DMS153 (cell line): ENCODE measurements at places on chromosomes 7 and 10.

GRCh38 chr10:89845541-89846280 is 144.3 kb downstream of the KIF20B start:
- DNase-seq, result no peak

DNA sequence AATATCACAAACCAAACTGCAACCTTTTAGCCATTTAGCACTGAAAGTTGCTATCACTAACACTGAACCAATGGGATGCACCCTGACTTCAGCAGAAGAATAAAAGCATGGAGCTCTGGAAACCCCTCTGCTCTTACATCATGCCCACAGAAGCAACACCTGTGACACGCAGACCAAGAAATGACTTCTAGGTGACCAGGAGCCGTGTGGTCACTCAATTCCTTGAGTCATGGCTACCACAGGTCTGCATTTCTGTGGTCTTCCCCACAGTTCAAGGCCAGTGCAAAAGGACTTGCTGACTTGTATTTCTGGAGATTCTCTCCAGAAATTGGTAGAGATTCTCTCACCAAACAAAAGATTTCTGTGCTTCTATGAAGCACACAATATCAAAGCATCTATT is 38.3 kb downstream of the NRCAM start:
- no peak for DNase-seq

GRCh38 chr7:47757921-47758411 is 176.1 kb upstream of the TNS3 start:
- DNase-seq, result no peak

DNA sequence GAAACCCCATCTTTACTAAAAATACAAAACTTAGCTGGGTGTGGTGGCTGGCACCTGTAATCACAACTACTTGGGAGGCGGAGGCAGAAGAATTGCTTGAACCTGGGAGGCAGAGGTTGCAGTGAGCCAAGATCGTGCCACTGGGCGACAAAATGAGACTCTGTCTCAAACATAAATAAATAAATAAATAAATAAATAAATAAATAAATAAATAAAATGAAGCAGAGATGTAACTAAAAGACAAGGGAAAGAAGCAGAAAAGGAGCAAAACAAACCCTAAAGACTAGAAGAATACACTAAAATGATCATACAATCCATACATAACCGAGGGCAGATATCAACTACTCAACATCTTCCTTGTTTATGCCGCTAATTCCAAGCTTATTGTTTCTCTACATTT is 209.8 kb downstream of the TYW1 start:
- DNase-seq, result no peak

DNA sequence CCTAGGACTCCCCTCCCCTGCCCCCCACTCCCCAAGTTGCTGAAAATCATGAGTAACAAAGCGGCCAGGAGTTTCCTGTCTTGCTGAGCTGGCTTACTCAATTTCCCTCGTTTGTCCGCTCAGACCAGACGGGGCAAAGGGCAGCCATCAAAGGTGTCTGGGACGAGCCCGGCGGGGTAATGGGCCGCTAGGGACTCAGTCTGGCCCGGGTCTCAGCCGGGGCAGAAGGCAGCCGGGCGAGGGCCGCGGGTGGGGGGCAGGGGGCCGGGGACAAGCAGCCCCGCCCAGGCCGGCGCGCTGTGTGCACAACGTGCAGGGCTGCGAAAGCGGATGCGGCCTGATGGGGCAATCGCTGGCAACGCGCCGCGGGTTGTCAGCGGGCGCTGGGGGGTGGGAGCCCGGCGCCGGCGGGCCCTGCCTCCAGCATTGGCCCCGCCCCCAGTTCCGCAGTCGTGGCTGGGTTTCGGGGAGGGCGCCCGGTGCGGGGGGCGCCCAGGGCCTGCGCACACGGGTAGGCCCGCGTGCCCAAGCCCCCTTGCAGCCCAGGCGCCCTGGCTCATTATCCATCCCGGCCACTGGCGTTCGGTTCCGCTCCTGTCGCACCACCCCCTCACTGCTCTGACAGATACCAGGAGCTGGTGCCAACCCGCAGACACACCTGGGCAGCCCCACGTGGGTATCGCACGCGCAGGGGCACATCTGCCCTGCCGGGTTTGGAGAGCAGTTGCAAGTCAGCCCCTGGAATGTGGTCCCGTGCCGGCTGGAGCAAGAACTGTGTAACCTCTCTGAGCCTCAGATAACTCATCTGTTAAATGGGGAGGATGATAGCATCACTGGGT is 35.1 kb downstream of the DNAJB12 start:
- peak; percentile 49 for DNase-seq

GRCh38 chr7:85226361-85227085 is 39.7 kb upstream of the SEMA3D start:
- no peak for DNase-seq

- DNase-seq, result no peak
These were observed 62.6 kb downstream of the CCNY start for GRCh38 chr10:35398908-35399307.

GRCh38 chr7:105452085-105452484 is 63.4 kb upstream of the SRPK2 start:
- DNase-seq, result no peak

- no peak for DNase-seq
These were observed 148.1 kb upstream of the PCBD1 start for GRCh38 chr10:71036297-71036966.

DNA sequence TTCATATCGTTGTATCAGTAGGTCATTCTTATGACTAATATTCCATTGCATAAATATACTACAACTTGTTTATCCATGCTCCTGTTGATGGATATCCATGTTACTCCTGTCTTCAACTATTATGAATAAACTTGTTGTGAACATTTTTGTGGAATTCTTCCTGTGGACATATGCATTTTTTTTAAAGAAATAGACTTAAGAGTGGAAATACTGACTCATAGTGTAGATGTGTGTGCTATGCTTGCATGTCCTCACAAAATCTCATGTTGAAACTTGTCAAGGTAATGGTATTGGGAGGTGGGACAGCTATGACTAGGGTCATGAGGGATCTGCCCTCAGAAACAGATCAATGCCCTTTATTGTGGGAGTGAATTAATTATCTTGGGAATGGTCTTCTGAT is 240.5 kb upstream of the PRSS58 start:
- DNase-seq, result no peak

- no peak for DNase-seq
These were observed 660.5 kb downstream of the NRG3 start for GRCh38 chr10:82535457-82535856.

DNA sequence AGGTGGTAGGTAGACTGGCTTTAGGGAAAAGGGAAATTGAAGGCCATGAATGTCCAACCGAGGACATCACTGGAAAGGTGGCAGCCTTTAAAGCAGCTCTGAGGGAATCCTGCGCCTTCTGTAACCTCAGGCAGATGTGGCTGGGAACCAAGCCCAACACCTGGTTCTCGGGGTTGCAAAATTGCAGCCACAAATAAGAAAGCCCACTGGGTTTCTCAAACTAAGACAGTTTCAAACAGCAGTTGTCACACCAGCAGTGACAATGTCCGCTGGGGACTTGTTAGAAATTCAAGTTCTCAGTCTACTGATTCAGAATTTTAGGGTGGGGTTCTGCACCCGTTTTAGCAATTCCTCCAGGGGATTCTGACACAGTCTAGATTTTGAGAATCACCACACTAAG is 42.7 kb upstream of the STEAP1B start:
- no peak for DNase-seq

GRCh38 chr7:117718116-117718835 is 155.0 kb downstream of the CTTNBP2 start:
- DNase-seq, result no peak

GRCh38 chr7:47374538-47374937 is 207.4 kb downstream of the TNS3 start:
- no peak for DNase-seq

DNA sequence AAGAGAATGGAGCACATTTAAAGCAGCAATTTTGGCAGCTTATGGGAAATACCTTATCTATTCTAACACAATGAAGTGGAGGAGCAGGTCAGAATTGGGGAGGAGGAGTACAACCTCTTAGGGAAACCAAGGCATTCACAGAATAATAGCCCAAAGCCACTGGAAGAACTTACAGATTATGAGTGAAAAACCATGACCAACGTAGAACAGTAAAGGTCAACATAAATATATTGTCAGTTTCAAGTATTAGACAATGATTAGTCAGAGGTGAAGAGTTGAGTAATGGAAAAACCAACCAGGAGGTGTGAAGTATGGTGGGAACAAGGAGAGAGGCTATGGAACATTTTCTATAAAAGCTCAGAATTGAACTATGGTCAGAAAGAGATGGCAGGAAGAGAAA is 304.3 kb upstream of the SP4 start:
- no peak for DNase-seq

DNA sequence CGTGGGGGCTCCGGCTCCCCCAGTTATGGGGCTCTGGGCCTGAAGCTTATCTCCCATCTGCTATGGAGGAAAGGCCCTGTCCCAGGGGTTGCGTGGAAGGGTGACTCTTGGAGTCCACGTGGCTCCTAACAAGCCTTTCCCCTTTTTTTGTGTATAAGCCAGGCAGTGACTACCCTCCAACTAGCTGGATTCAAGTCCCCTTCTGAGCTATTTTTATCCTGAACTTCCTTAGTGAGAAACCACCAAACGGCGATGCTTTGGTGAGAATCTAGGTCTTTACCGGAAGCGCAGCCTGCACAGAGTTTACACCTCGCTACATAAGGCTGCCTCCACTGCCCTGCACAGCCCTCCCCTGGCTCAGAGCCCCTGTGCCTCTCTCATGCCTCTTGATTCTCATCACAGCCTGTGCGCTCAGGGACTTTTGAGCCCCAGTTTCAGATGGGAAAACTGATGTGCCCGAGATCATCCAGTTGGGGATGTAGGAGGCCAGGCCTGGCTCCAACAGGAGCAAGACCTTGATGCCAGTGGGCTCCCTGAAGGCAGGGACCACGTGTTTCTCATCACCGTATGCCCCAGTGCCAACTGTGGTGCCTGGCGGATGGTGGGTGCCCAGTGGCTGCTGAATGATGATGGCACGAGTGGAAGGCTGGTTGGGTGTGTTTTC is 102.3 kb upstream of the PPIF start:
- DNase-seq, result no peak

- no peak for DNase-seq
These were observed 16.4 kb downstream of the GSDME start for GRCh38 chr7:24740871-24741270.

- DNase-seq, result no peak
These were observed 13.1 kb upstream of the CUX1 start for GRCh38 chr7:101804088-101804963.

DNA sequence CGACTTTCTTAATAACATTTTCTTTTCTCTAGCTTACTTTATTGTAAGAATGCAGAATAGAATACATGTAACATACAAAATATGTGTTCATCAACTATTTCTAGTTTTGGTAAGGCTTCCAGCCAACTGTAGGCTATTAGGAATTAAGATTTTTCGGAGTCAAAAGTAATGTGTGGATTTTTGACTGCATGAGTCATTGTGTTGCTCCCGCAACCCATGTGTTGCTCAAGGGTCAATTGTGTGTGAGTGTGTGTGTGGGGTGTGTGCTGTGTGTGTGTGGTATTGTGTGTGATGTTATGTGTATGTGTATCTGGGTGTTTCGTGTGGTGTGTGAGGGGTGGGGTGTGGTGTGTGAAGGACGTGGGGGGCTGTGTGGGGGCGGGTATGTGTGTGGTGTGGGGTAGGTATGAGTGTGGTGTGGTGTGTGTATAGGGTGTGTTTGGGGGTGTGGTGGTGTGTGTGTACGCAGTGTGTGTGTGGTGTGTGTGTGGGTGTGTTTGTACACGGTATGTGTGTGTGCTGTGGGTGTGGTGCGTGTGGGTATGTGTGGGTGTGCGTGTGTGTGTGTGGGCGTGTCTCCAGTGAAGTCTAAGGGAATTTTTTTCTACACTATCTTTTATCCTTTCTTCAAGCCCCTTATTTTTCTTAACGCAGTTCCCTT is 60.5 kb downstream of the RSU1 start:
- no peak for DNase-seq

DNA sequence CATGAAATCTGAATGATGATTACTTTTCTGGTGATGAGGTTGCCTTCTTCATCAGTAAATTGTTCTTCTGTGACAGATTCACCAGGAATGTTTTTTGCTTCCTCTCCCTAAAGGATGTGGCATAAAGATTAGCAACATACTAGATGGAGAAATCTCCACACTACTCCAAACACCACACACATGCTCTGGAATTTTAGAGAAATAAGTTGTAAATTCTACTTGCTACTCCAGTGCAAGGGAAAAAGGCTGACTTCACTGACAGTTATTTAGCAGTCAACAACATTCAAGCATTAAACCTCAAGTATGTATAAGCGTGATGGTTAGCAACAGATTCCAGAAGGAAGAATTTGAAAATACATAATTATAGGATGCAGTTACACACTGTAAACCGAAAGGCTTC is 137.9 kb upstream of the CCDC6 start:
- no peak for DNase-seq

- no peak for DNase-seq
These were observed 109.0 kb downstream of the INPP5A start for GRCh38 chr10:132646443-132647097.

DNA sequence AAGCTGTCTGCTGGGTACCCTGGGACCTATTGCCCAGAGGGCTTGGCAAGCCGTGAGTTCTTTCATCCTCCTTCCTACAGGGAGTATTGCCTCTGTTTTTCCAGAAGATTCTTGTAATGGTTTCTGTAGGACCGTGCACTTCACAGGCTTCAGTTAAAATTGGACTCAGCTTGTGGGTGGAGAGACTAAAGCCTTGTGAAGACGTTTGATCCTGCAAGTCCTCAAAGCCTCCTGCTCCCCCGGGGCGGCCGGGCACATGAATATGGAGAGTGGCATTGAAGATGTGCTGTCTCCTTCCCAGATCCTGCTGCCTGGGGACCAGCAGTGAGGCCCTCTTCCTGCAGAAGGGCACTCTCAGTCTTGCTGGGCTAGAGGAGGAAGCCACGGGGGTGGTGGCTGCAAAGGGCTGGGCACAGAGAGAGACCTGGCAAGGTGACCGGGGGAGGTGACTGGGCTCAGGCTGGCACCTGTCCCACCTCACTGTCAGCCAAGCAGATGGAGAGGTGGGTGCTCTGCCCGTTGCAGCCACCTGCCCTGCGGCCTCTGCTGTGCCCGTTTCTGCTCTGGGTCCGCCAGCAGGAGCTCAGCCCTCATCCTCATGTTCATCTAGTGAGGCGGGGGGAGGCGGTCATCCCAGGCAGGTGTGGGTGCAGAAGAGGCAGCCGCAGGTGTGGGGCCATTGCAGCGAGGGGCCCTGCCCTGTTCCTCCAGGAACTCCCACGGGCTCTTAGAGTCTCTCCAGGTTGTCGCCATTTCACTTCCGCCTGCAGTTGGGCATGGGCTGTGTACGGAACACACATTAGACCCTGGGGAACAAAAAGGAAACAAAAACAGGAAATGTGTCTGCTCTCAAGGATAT is 55.7 kb downstream of the TMEM209 start:
- DNase-seq, result peak; percentile 89

- DNase-seq, result no peak
These were observed 424.8 kb downstream of the MDFIC start for GRCh38 chr7:115346685-115347084.

- DNase-seq, result no peak
These were observed 74.0 kb downstream of the CDK13 start for GRCh38 chr7:40024048-40024447.

GRCh38 chr10:10533437-10533836 is 484.2 kb upstream of the CELF2 start:
- DNase-seq, result no peak

GRCh38 chr10:84204122-84204521 is 9.8 kb downstream of the CDHR1 start:
- DNase-seq, result no peak
